ENCODE measurements at places on chromosomes 16 and 17.

DNA sequence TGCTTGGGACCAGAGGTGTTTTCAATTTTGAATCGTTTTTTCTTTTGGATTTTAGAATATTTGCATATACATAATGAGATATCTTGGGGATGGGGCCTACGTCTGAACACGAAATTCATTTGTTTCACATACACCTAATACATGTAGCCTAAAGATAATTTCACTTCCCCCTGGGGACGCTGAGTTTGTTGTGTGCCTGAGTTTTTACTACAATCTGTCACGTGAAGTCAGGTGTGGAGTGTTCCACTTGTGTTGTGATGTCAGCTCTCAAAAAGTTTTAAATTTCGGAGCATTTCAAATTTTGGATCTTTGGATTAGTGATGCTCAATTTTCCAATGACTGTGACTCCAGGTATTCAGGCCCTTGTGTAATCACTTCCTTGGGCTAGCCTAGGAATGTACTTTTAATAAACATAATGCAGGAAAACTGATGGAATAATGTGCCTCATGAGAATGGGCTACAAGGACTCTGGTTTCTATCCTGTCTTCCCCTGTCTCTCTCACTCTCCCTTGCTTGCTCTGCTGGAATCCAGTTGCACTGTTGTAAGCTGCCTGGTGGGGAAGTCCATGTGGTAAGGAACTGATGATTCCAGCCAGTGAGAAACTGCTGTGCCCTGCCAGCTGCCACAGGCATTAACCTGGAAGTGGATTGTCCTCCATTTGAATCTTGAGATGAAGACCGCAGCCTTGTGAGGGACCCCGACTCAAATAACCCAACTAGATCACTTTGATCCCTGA lies 403.8 kb downstream of the SHISA9 start:
- no peak for DNase-seq

GRCh38 chr17:45924332-45924820 lies 30.0 kb downstream of the MAPT start:
- no peak for DNase-seq

- peak; percentile 94 for DNase-seq
These were observed 6.6 kb downstream of the NHERF2 start for GRCh38 chr16:2033057-2033908.

DNA sequence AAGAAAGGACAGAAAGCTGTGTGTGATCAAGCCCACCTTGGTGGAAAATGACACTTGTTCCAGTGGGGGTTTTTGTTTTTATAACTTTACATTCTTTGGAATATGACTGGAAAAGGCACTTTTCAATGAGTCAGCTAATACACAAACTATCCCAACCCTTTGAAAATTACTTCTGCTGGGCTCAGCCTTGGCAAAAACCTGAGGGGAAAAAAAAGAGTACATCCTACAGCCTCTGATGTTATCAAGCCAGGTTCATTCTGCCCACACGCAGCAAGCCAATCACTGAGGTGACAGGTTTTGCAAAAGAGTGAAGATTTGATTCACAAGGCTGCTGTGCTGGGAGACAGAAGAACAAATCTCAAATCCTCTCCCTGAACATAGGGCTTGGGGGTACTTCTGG lies 484.5 kb upstream of the ERCC4 start:
- peak; percentile 55 for DNase-seq

- no peak for DNase-seq
These were observed 7.6 kb downstream of the KRTAP1-5 start for GRCh38 chr17:41019415-41019814.

GRCh38 chr17:50890675-50891516 lies 24.7 kb upstream of the TOB1 start:
- no peak for DNase-seq

DNA sequence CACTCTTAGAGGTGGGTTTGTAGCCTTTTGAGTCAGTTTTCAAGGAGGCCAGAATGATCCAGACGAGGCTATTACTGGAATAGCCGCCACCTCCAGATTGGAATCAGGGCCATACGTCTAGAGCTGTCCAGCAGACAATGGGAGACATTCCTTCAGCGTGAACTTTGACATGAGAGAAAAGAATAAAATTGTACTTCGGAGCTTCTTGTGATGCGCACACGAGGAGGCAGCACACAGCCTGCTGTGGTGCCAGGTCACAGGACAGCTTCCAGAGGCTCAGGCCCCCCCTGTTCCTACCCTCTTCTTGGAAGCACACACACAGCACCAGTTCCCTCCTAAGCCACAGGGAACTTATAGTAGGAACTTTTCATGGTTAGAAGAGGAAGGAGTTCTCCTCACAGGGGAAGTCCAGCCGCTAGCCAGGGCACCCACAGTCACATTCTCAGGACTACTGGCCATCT lies 81.0 kb downstream of the VPS53 start:
- no peak for DNase-seq
